Pancreas (tissue), 10 donors: ENCODE measurements at places on chromosomes 4 and X.

- no peak for DNase-seq
Observed at GRCh38 chr4:186298031-186298647, 32.1 kb downstream of the F11 start.

- DNase-seq: peak; percentile 40
Observed at GRCh38 chr4:8345946-8346814, 76.6 kb downstream of the HTRA3 start.

GRCh38 chrX:130055899-130056298 lies 54.4 kb downstream of the ELF4 start:
- DNase-seq: no peak

- DNase-seq: no peak
Observed at GRCh38 chrX:109841257-109841656, 108.2 kb upstream of the ACSL4 start.

- no peak for DNase-seq
Observed at GRCh38 chr4:182297659-182298058, 54.5 kb downstream of the TENM3 start.
